ENCODE measurements at places on chromosomes 7 and 10. TPM values are rescaled to one million over a fixed set of nuclear protein-coding genes. Genes with fewer than 3 reads are reported as not detected.

THSD7A gene
- total RNA-seq: 1.2 TPM

ADRB1 gene
- total RNA-seq: 25.3 TPM

COL13A1 gene
- total RNA-seq: 1.2 TPM

PANK1 gene
- total RNA-seq: 2.5 TPM

CALML5 gene
- total RNA-seq: not detected

GRCh38 chr7:124956160-124956559 is 26.5 kb upstream of the POT1 start:
- no peaks in the 10 kb centered on the region for H3K4me1 ChIP-seq
- no peak for DNase-seq
- H3K27ac ChIP-seq: no peak overlapping the region

DNA sequence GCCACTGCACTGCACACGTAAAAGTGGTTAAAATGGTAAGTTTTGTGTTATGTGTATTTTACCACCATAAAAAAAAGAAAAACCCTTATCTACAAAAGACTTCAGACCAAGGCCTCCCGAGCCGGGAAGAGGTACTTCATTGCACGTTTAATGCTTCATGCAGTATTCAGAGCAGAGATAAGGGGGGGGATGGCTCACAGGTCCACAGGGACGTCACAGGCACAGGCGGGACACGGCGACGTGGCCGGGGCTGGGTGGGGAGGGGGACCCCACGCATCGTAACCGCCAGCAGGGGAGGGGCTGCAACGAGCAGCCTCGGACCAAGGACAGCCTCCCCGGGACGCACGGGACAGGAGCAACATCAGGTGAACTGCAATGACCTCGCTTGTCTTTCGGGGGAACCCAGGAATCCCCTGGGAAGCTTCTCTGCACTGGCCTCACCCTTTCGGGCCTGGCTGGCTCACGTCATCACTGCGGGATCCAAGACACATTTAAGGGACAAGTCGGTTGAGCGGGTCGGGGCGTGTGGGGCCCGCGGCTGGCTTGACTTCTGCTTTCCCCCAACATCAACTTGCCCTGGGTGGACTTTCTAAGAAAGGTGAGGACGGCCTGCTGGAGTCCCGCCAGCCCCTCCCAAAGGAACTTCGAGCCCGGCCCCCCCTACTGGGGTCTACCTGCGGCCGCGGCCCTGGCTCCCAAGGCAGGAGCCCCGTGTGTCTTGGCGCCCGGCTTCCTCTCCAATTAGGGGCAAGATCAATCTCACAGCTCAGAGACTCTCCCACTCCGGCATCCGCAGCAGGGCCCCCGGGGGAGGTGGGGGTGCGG is 29.6 kb upstream of the PDGFA start:
- H3K4me3 ChIP-seq: no peak overlapping the region
- no peak for DNase-seq
- no peaks in the 10 kb centered on the region for H3K27me3 ChIP-seq

- no peaks in the 10 kb centered on the region for H3K27me3 ChIP-seq
- no peaks in the 10 kb centered on the region for H3K36me3 ChIP-seq
- no peak for DNase-seq
Measured at GRCh38 chr10:96488161-96488935, 25.4 kb downstream of the TLL2 start.

DNA sequence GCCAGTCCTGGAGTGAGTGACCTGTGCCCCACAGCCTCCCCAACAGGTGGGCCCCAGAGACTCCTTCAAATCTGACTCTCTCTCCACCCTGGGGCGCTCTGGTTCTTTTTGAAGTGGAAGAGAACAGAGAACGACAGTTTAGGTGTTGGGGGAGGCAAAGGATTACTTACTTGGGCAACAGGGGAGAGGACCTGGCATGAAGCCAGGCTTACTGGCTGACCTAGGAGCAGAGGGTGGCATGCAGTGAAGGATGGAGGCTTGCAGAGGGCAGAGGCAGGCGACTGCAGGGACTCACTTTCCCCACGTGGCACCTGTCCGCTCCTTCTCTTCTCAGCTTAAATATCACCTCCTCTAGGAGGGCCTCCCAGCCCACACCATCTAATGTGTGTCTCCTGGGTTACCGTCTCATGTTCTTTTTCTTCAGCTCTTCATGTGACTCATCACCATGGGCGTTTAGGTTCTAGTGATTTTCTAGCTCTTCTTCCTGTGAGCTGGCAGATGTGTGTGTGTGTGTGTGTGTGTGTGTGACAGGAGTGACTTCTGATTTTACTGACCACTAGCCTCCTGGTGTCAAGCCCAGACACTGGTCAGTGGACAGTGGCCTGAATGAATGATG is 15.5 kb downstream of the LZTS2 start:
- H3K27ac ChIP-seq: no peak overlapping the region
- DNase-seq: no peak
- no peaks in the 10 kb centered on the region for H3K27me3 ChIP-seq
- no peak overlapping the region for H3K4me3 ChIP-seq
- H3K36me3 ChIP-seq: no peaks in the 10 kb centered on the region
- peaks cover 41% of the 10 kb centered on the region for H3K4me1 ChIP-seq

DNA sequence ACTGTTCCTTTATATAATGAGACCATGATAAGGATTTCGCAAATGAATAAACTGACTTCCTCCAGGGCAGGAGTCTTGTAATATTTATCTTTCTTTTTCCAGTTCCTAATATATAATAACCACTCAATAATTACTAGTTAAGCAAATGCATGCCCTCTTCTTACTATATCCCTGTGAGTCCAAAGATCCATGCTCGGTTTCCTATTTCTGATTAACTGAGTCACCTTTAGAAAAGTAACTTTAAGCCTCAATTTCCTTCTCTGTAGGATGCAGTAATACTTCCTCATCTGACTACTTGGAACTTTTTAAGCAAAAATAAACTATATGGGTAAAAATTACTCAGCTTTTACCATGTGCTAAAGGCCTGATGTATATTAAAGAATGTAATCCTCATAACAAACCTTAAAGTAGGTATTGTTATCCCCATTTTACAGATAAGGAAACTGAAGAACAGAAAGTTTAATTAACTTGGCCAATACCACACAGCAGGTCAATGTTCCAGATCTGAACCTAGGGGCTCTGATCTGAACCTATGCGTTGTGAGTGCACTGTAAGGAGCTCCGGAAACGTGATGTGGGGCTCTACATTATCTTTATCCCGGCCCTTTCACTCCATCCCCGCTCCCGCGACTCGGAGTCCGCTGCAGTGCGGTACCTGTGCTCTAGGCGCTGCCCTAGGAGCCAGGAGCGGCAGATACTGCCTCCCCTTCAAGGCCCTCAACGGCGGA is 458 bp downstream of the COX15 start:
- H3K4me1 ChIP-seq: peaks cover 31% of the 10 kb centered on the region
- H3K36me3 ChIP-seq: peaks cover 11% of the 10 kb centered on the region
- peak overlapping the region; percentile 79 for H3K4me3 ChIP-seq
- no peaks in the 10 kb centered on the region for H3K27me3 ChIP-seq
- no peak for DNase-seq

GRCh38 chr7:141014125-141014523 is 628 bp downstream of the MRPS33 start:
- peak overlapping the region; percentile 67 for H3K4me3 ChIP-seq
- peaks cover 13% of the 10 kb centered on the region for H3K36me3 ChIP-seq
- peak overlapping the region; percentile 86 for H3K27ac ChIP-seq
- no peak for DNase-seq

- no peaks in the 10 kb centered on the region for H3K27me3 ChIP-seq
- DNase-seq: no peak
- peak overlapping the region; percentile 21 for H3K27ac ChIP-seq
- no peaks in the 10 kb centered on the region for H3K36me3 ChIP-seq
- no peak overlapping the region for H3K4me3 ChIP-seq
- peaks cover 72% of the 10 kb centered on the region for H3K4me1 ChIP-seq
Measured at GRCh38 chr7:99102809-99103690, 40.9 kb downstream of the SMURF1 start.

GRCh38 chr10:79139124-79139835 is 70.5 kb downstream of the ZMIZ1 start:
- H3K27ac ChIP-seq: peak overlapping the region; percentile 83
- H3K4me3 ChIP-seq: peak overlapping the region; percentile 11
- H3K36me3 ChIP-seq: peaks cover 44% of the 10 kb centered on the region
- no peaks in the 10 kb centered on the region for H3K27me3 ChIP-seq

- no peaks in the 10 kb centered on the region for H3K36me3 ChIP-seq
- no peak overlapping the region for H3K4me3 ChIP-seq
- H3K27ac ChIP-seq: no peak overlapping the region
Measured at GRCh38 chr7:102272075-102272916, 14.4 kb upstream of the SH2B2 start.

DNA sequence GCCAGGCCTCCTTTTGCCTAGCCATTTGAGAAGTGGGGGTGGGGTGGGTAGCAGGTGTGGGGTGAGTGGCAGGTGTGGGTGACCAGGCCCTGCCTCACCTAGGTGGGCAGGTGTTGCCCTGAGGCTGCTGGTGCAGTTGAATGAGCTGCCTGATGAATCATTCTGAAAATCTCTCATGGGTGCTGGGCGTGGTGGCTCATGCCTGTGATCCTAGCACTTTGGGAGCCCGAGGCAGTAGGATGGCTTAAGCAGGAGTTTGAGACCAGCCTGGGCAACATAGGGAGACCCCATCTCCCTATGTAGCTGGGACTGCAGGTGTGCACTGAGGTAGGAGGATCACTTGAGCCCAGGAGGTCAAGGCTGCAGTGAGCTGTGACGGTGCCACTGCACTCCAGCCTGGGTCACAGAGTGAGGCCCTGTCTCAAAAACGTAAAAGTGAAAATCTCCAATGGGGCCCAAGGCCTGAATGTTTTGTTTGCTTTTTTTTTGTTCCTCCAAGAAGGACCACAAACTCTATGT is 17.7 kb downstream of the TSPAN14 start:
- no peak overlapping the region for H3K4me3 ChIP-seq
- DNase-seq: no peak
- H3K36me3 ChIP-seq: peaks cover 24% of the 10 kb centered on the region
- H3K4me1 ChIP-seq: peaks cover 76% of the 10 kb centered on the region
- peak overlapping the region; percentile 22 for H3K27ac ChIP-seq

DNA sequence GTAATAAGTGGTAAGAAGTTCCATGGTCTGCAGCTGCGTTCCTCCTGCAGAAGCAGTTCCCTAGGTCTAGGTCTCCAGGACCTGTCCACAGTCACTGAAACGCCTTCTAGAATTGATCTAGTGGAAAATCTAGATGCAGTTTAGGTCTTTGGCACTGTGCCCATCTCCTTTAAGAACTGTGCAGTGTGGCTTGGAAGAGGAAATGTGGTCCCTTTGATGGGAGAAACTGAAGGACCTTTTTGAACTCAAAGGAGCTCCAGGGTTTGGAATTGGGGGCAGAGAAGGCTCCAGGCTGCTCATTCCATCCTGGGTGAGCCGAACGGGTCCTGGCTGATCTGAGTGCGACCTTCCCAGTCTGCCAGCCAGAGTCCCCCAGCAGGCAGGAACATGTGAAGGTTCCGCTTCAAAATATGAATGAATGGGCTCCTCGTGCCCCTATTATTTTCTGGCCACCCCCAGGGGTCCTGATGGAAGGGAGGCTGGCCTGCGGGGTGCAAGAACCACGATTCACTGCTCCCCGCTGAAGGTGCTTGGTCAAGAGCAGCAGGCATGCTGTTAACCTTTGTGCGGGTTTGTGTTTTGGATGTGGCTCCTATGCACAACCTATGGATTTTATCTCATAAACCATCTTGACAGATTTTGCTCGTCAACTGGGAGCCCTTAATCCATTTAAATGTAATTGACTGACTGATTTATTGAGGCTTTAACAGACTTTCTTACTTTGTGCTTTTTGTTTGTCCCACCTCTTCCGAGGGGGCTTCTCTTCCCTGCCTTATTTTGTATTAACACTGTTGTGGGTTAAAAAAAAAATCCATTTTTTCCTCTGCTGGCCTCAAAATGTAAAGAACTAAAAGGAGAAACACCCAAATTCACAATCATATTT is 36.7 kb downstream of the ZNF467 start:
- no peaks in the 10 kb centered on the region for H3K27me3 ChIP-seq
- H3K4me1 ChIP-seq: peaks cover 2% of the 10 kb centered on the region
- peaks cover 23% of the 10 kb centered on the region for H3K36me3 ChIP-seq
- H3K4me3 ChIP-seq: no peak overlapping the region
- DNase-seq: no peak
- H3K27ac ChIP-seq: no peak overlapping the region

DNA sequence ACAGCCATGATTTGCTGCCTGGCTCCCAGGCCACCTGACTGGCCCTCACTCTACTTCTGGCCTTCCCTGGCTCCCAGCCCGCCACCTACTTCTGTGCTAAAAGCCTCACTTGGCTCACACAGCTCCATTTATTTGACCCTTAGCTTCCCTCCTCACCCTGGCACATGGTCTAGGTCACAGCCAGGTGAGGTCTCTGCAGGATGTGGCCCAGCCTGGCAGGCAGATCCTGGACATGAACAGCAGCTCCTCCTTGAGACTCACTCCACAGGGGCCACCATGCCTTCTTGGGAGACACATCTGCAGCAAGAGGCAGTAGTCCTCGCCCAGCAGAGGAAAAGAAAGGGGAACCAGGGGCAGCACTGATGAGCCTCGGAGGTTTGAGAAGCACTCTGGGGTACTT is 64.6 kb downstream of the GRID1 start:
- no peak overlapping the region for H3K27ac ChIP-seq
- H3K36me3 ChIP-seq: no peaks in the 10 kb centered on the region
- H3K4me3 ChIP-seq: no peak overlapping the region
- H3K4me1 ChIP-seq: no peaks in the 10 kb centered on the region
- DNase-seq: no peak
- peaks cover 8% of the 10 kb centered on the region for H3K27me3 ChIP-seq

DNA sequence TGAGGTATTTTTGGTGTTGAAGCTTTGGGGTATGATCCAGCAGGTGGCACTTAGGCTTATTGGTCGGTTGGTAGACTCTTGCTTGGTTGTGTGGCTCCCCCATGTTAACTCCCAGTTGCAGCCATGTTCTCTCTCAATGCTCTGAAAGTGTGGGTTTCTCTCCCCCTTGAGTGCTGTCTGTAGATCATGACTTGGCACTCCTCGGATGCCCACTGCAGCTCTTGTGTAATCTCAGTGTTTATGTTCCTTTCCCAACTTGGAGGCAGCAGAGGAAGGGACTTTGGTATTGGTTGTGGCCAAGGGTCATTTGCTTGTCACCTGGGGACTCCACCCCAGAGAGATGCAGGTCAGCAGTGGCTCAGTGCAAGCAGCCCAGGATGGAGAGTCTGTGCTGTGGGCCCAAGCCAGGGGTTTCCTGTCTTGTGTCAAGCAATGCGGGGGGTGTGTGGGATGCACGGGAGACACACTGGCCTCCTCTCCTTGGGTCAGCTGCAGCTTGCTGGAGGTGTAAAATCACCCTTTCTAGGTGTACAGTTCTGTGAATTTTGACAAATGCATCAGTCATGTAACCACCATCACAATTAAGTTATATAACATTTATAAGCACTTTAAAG is 36.9 kb downstream of the PIK3CG start:
- H3K4me3 ChIP-seq: no peak overlapping the region
- DNase-seq: no peak
- H3K36me3 ChIP-seq: no peaks in the 10 kb centered on the region
- no peaks in the 10 kb centered on the region for H3K27me3 ChIP-seq
- H3K27ac ChIP-seq: no peak overlapping the region
- no peaks in the 10 kb centered on the region for H3K4me1 ChIP-seq

- no peaks in the 10 kb centered on the region for H3K27me3 ChIP-seq
- H3K4me1 ChIP-seq: peaks cover 7% of the 10 kb centered on the region
- no peak overlapping the region for H3K27ac ChIP-seq
- H3K36me3 ChIP-seq: no peaks in the 10 kb centered on the region
Measured at GRCh38 chr10:30759423-30759822, 129.9 kb upstream of the LYZL2 start.

Measured in esophagus muscularis mucosa (tissue), 4 donors.